GM10248 (cell line): ENCODE measurements at places on chromosomes 3 and 15.

DNA sequence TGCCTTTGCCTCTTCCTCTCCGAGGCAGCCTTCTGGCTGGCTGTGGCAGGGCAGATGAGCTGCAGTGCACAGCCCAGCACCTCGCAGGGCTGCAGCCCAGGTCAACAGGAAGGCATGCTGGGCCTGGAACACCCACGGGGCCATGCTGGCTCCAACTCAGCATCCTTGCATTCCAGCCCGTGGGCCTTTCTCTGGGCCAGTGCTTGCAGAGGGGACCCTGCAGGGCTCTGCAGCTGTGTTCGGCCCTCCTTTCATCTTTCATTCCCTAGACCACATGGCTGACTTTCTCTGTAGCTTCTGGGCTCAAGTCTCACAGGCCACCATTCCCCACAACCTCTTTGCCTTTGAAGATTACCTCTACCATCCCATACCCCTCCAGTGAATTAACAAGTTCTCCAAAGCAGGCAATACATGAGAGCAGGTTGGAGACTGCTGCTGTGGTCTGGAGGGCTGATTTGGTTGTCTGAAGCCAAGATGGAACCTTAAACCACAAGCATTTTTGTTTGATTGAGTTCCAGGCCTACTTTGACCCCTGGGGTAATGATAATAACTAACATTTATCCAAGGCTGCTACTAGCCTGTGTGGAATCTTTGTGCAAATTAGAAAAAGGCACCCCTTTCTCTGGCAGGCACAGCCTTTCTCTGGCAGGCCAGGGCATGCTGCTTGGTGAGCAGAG lies 5.9 kb downstream of the FAM131A start:
- DNase-seq: no peak

DNA sequence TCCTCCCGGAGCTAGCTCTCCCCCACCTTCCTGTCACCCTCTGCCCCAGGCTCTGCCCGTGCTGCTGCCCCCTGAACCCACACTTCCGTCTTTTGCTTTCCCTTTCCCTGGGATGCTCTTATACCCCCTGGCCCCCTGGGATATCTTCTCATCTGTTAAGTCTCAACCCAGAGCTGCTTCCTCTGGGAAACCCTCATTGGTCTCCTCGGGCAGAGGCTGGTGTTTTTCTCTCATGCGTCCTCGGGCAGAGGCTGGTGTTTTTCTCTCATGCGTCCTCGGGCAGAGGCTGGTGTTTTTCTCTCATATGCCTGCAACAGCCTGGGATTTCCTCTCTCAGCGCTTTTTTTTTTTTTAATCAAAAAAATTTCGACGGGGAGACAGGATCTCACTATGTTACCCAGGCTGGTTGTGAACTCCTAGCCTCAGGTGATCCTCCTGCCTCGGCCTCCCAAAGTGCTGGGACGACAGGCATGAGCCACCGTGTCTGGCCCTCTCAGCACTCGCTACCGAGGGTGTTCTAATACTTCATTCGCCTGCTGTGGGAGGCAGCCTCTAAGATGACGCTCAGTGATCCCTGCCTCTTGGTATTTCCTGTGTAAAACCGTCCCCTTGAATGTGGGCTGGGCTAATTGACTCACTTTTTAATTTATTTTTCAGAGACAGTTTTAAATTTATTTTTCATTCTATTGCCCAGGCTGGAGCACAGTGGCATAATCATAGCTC lies 62.7 kb upstream of the TFRC start:
- no peak for DNase-seq

GRCh38 chr3:180335050-180335449 lies 266.9 kb upstream of the TTC14 start:
- DNase-seq: no peak

- no peak for DNase-seq
Measured at GRCh38 chr15:92462424-92463125, 68.9 kb downstream of the ST8SIA2 start.

DNA sequence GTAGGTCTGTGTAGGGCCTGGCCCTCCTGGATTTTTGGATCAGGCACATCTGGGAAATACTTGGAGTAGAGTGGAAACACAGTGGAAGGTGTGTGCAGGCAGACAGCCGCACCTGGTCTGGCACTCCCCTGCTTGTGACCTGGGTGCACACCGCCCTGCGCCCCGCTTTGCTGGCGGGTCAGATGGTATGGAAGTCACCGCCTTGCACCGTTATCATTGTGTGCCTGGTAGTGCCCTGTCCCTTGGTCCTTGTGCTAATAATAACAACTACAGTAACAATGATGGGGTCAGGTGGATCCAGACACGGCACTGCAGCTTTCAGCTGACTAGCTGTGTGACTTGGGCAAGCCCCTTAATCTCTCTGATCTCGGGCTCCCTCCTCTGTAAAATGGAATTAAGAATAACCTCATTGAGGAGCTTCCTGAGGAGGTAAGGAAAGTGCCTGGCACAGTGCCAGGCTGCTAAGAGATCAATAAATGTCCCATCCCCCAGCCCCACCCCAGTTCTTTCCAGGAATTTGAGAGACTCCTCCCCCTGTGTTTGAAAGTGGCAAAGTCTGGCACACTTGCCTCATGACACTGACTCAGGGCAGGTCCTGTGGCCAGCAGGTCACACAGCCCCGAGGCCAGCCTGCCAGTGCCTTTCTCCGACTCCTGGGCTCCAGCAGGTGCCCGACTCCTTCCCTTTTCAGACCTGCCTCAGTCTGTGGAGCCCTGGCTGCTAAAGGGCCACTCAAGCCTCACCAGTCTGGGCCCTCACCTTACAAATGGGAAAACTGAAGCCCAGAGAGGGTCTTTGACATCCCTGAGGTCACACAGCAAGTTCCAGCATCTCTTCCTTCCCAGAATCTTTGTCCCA lies 9.8 kb downstream of the ISG20 start:
- no peak for DNase-seq

DNA sequence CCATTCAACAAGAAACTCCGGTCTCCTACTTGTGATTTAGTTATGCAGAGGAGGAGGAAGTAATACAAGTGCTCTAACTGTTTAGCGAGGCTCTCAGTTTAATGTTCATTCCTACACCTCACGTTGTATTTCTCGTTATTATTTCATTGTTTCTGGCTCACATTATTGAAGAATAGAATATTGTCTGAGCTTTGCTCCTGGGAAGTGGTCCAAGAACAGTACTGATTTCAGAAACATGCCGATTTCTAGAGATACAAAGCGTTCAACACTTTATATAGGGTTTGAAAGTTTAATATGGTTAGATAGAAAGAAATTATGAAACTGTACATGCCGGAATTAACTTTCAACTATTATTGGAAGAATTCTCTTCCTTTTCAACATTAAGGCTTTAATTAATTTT lies 1145.5 kb downstream of the TBL1XR1 start:
- no peak for DNase-seq

DNA sequence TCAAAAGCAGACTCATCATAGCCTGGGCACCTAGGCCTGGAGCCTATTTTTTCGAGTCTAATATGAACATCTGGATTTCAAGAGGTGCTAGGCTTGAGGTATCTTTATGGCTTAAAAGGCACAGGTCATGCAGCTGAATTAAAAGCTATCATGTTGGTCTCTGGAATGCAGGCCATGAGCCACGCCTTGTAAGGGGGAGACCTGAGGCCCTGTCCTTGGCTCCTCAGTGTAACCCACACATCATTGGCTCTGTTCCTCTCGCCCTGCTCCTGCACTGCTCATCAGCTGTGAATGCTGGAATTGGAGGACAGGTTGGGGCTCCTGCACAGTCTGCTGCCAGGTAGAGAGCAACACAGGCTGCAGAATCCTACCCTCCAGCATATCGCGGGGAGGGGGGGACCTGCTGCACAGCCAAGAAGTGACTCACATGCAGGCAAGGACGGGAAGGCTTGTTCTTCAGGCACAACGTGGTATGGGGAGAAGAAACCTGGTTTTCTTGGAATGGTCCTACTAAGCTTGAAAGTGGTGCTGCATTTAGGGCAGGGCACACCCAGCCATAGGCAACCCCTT lies 146.0 kb downstream of the CHST2 start:
- no peak for DNase-seq

- no peak for DNase-seq
Measured at GRCh38 chr15:74259821-74260607, 23.9 kb downstream of the CCDC33 start.

DNA sequence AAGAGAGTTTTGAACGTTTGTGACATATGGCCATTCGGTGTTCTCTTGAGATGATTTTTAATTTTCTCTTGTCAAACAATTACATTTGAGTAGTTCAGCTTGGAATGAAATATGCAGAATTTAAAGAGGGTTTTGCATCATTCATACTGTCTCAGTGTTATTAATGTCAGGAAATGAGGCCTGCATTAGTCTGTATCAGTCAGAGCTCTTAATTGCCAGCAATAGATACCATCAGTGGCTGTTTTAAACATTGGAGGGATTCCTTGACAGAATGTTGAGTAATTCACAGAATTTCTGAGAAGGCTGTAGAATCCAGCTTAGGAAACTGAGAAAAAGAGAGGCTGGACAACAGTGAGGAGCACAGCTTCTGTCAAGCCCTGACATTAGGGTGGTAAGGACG lies 722.0 kb downstream of the NR2F2 start:
- DNase-seq: no peak

DNA sequence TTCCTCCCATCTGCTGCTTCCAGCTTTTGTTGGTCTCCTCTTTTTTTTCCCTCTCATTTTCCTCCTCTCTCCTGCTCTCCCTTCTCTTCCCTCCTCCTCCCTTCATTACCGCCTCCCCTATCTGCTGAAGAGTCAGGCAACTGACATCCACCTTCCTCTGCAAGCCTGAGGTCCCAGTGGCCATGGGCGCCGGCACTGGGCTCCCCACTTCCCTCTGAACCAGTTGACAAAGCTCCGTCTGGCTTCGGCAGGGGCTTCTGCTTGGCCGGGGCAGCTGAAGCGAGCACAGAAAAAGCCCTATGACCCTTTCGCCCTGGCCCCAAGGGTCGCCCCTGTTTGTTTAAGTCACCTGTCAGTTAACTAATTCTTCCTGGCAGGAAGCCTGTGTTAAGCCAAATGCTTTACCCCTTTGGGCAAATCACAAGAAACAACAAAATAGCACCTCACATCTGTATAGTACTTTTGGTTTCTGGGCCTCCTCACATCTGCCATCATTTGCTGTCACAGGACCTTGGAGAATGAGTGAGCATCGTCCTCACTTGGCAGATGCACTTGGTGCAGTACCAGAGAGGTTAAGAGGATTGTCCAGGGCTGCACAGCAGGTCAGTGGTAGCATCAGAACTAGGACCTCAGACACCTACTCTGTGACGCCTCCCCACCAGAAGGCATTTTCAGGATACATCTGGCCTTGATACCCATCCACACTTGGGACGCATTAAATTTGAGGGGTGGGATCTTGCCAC lies 27.7 kb downstream of the ITGA11 start:
- DNase-seq: no peak

DNA sequence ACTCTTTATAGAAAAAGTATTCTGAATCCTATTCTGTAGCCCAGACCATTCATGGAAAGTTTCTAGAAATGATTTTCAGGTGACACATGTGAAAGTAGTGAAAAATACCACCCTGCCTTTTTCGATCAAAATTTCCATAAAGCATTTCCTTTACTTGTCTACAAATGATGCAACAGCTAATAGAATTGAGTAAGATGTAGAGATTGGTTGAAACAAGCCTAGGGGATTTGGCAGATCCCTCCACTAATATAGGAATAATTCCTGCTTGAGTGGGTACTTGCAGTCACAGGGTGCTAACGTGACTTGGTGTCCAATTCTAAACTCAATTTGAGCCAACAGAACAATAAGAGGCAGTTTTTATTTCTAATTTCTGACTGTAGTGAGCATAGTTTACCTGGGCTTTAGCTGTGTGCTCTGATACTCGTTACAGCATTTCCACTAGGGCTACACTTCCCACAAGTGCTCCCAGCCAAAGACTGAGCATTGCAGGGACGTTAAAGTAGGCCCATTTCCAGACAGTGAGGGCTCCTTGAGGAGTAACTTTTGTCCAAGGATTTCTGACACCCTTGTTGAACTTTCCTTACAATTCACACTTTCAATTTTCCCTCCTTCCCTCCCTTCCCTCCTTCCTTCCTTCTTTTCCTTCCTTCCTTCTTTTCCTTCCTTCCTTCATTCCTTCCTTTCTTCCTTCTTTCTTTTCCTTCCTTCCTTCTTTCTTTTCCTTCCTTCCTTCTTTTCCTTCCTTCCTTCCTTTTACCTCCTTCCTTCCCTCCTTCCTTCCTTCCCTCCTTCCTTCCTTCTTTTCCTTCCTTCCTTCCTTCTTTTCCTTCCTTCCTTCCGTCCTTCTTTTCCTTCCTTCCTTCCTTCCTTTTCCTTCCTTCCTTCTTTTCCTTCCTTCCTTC lies 53.9 kb upstream of the TP63 start:
- DNase-seq: no peak

- DNase-seq: no peak
Measured at GRCh38 chr15:48089702-48090101, 31.1 kb upstream of the SLC24A5 start.

GRCh38 chr3:62323241-62323640 lies 50.1 kb downstream of the FEZF2 start:
- no peak for DNase-seq
